ENCODE measurements at places on chromosomes 13 and 19.

GRCh38 chr19:36483653-36484052 lies 5.7 kb downstream of the ZNF566 start:
- no peak for DNase-seq

- DNase-seq, result no peak
These were observed 5.4 kb downstream of the GPR180 start for GRCh38 chr13:94607056-94607455.

GRCh38 chr13:48852911-48853727 lies 122.6 kb upstream of the FNDC3A start:
- DNase-seq, result no peak

DNA sequence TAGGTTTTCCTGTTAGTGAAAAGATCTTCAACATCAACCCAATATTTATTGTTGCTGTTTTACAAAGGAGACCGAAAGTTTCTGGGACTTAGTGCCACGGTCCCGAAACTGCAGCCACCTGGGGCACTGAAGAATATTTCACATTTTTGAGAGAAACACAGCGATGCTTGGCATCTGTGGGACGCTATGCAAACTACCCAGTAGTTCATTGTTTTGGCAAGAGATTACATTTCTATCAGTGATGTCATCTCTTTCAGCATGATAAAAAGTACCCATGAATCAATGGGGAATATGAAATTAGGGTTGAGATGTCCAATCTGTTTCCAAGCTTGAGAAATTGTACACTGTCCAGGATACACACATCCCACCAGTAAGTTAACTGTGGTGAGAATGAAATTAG lies 43.9 kb downstream of the TGDS start:
- DNase-seq, result no peak

DNA sequence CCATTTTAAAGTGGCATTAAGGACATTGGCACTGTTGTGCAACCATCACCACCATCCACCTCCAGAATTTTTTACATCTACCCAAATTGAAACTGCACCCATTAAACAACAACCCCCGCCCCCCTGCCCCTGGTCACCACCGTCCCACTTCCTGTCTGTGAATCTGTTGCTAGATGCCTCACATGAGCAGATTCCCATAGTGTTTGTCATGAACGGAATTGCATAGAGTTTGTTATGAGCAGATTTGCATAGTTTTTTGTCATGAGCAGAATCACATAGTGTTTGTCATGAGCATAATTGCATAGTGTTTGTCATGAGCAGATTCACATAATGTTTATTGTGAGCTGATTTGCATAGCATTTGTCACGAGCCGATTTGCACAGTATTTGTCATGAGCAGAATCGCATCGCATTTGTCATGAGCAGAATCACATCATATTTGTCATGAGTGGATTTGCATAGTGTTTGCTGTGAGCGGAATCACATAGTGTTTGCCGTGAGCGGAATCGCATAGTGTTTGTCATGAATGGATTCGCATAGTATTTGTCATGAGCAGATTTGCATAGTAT lies 54.0 kb upstream of the GTF3A start:
- no peak for DNase-seq

GRCh38 chr19:13983213-13983889 lies 22.8 kb downstream of the RFX1 start:
- DNase-seq, result no peak

DNA sequence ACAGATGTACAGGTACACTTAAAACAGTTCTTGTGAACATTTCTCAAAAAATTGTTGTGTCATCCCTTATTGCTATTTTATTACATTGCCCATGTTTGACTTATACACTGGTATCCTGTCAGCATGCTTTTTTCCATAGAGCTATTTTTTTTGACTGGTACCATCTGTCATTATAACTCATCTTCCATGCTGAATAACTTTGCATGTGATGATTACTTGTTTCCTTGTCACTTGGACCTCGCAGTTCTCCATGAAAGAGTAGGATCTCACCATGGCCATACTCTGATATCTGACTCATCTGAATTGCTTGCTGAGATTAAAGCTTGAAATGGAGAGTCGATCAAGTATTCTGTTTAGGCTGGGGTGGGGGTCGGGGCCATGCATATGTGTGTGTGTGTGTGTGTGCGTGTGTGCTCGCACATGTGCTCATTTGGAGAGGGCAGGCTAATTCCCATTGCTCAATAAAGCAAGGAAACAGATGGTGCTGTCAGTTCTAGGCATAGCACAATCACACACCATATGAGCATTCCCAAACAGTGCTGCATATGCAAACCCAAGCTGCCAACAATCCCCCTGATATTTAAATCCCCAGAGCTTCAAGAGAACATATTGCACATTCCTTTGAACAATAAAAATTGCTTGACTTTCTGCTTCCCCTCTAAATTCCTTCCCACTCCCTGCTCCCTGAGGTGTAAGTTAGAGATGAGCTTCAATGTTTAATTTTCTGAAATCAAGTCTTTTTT lies 62.9 kb downstream of the NHLRC3 start:
- DNase-seq, result no peak

DNA sequence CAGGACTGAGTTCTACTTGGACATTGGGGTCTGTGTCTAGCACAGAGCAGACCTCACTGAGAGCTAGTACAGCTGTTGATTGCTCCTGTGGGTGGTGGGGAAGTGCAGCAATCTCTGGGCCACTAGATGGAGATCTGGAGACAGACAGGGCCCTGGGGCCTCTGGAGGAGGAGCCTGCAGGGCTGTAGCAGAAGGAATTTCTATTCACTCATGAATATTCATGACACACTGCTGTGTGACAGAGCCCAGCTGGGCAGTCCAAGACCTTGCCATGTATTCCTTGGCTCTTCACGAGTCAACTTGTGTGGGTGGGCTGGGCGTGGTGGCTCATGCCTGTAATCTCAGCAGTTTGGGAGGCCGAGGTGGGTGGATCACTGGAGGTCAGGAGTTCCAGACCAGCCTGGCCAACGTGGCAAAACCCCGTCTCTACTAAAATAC lies 37.5 kb downstream of the SUGP2 start:
- DNase-seq, result peak; percentile 51

- no peak for DNase-seq
These were observed 9.0 kb upstream of the CEBPA start for GRCh38 chr19:33311326-33311682.

GRCh38 chr19:47352095-47352494 lies 3.0 kb downstream of the DHX34 start:
- no peak for DNase-seq

GRCh38 chr19:19445911-19446361 lies 40.5 kb downstream of the GATAD2A start:
- no peak for DNase-seq

- DNase-seq, result no peak
These were observed 7.0 kb downstream of the SBNO2 start for GRCh38 chr19:1166872-1167573.

- no peak for DNase-seq
These were observed 7.4 kb upstream of the ZNF541 start for GRCh38 chr19:47580397-47580796.

GRCh38 chr19:3084943-3085342 lies 9.2 kb upstream of the GNA11 start:
- DNase-seq, result no peak

DNA sequence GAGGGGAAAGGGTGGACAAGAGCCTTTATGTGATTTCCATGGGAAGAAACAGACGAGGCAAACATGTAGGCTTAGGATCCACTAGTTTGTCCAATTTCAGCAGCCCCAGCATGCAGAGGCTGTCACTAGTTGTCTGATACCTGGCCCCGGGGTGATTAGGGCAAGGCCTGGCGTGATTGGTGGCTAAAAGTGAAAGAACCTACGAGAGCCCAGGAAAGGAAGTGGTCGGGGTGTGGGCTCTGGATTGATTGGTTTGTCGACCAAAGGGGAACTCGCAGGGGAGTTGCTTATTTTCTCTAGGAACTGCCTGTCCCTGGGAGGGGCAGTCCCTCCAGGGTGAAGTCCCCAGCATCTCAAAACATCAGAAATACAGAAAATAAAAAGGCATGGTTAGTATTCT lies 64.2 kb upstream of the UQCRFS1 start:
- no peak for DNase-seq

DNA sequence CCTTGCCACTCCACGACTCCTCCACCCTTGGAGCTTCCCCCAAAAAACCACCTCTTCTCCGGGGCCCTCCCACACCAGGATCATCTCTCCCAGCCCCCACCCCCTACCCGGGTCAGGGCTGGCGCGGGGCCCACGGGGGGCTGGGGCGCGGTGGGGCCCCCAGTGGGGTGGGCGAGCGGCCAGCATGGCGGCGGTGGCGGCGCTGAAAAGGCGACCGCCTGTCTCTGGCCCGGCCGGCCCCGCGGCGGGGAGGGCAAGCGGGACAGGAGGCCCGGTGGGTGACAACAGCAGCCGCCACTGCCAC lies 850 bp downstream of the DYRK1B start:
- DNase-seq, result no peak

- DNase-seq, result no peak
These were observed 702.3 kb downstream of the DIAPH3 start for GRCh38 chr13:59461411-59461810.

GRCh38 chr19:38361633-38362075 lies 12.7 kb upstream of the PSMD8 start:
- DNase-seq, result peak; percentile 52

DNA sequence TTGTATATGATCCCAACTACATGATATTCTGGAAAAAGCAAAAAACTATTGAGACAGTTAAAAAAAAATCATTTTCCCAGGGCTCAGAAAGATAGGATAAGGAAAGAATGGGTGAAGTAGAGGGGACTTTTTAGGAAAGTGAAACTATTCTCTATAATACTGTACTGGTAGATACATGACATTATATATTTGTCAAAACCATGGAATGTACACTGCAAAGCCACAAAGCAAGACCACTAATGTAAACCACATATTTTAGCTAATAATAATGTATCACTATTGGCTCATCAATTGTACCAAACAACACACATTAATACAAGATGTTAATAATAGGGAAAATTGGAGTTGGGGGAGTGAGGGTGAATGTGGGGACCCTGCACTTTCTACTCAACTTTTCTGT lies 182.6 kb downstream of the EFNB2 start:
- no peak for DNase-seq

DNA sequence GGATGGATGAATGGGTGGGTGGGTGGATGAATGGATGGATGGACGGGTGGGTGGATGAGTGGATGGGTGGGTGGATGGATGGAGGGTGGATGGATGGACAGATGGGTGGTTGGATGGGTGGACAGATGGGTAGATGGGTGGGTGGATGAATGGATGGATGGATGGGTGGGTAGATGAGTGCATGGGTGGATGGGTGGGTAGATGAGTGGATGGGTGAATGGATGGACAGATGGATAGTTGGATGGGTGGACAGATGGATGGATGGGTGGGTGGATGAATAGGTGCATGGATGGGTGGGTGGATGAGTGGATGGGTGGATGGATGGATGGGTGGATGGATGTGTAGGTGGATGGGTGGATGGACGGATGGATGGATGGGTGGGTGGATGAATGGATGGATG lies 17.8 kb downstream of the SHC2 start:
- DNase-seq, result no peak

GRCh38 chr19:30049846-30050667 lies 108.0 kb downstream of the URI1 start:
- DNase-seq, result no peak

- DNase-seq, result no peak
These were observed 21.1 kb downstream of the ZNF274 start for GRCh38 chr19:58203814-58204475.

GRCh38 chr13:48154671-48155070 lies 59.8 kb upstream of the MED4 start:
- no peak for DNase-seq

DNA sequence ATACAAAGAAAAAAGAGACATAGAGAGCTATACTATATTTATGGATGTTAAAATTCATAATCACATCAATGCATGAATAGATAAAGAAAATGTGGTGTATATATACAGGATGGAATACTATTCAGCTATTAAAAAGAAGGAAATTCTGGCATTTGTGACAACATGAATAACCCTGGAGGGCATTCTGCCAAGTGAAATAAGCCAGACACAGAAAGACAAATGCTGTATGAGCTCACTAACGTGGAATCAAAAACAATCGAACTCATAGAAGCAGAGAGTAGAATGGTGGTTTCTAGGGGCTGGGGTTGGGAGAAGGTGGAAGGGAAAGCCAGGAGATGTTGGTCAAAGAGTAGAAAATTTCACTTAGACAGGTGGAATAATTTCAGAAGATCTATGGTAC lies 24.0 kb downstream of the UTP14C start:
- no peak for DNase-seq

DNA sequence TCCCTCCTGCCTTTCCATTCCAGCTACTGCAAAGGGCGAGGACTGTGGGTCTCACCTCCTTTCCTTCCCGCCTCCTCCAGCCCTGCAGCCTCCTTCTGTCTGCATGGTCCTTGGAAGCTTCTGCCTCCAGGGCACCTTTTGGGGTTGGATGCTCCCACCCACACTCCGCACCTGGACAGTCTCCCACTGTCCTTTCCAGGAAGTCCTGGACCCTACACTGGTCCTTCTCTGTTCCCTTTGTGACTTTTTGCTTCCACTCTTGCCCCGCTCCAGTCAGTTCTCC lies 130.8 kb downstream of the USP12 start:
- no peak for DNase-seq

DNA sequence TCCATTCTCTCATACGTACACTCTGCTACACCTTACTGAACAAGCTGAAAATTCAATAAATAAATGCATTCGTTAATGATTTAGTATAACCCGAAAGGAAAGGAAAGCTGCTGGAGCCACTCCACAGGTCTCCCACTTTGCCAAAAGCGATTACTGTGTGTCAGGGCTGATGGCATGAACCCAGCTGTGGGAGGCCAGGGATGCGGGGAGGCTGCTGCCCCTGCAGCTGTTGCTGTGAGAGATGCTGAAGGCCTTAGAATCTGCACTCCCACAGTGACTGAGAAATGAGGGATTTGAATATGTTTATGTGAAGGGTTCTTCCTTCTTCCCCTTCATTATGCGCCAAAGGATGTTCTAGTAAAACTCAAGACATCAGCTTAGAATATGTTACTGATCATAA lies 58.7 kb upstream of the NBEA start:
- no peak for DNase-seq

DNA sequence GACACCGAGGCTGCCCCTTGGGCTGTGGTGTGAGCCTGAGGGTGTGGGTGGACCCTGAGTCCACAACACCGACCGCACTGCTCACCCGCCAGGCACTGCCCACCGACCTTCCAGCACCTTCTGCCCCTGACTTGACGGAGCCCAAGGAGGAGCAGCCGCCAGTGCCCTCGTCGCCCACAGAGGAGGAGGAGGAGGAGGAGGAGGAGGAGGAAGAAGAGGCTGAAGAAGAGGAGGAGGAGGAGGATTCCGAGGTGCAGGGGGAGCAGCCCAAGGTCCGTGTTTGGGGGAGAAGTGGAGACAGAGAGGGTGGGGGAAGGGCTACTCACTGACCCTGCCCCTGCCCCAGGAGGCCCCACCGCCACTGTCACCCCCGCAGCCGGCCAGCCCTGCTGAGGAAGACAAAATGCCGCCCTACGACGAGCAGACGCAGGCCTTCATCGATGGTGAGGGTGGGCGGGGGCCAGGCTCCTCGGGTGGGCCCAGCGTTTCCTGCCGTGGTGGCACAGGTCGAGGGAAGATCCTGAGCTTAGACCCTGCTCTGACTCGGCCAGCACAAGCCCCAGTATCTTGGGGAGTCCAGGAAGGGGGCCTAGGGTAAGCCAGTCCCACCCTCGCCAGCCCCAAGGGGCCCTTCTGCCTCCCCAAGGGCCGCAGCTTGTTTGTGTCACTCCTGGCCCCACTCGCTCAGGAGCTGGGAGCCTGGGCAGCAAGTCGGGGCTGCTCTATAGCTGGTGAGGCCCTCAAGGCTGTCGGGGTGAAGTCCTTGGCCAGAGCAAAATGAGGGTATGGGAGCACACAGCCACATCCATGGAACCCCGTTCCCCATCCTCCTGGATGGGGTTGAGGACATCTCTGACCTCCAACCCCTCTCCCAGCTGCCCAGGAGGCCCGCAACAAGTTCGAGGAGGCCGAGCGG lies 12.2 kb downstream of the PRKCSH start:
- no peak for DNase-seq

- DNase-seq, result no peak
These were observed 80.9 kb downstream of the FLT1 start for GRCh38 chr13:28413999-28414398.
